IMR-90 (cell line): ENCODE measurements at places on chromosomes 4 and X. TPM values are rescaled to one million over a fixed set of nuclear protein-coding genes. Genes with fewer than 3 reads are reported as not detected.

DNA sequence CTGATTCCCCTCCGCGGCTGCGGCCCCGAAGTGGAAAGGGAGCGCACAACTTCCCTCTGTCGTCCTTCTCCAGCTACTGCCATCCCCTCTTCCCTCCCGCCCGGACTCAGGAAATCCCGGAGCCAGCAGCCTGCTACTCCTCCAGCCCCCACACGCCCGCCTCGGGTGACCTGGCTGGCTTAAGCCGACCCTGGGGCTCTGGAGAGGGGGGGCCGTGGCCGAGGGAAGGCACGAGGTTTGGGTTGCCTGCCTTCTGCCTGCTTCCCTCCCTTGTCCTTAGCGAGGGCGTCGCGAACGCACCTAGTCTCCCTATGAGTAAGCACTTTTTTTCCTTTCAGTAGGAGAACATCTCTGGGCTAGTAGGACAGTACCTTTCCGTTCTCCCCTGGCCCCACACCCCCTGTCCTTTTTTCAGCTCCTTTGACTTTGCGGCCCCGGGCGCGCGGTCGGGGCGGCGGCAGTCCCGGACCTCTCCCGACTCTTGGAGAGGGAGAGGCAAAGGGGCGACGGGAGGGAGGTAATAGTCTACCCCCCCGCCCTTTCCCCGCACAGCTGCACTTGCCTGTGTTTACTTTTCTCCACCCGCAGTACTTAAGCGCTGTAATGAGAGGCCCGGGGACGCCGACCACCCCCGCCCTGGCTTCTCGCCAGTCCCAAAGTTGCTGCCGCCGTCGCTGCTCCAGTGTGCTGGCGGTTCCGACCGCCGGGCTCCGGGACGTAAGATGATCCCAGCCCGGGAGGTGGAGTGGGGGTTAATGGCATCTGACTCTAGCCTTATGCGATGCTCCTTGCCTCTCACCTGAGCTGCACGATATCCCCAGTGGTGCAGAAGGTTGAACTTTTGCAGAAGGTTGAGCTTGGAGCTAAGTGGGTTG lies 868 bp downstream of the PLS3 start:
- H3K4me3 ChIP-seq = peak overlapping the region; percentile 99
- peaks cover 3% of the 10 kb centered on the region for H3K4me1 ChIP-seq
- H3K27ac ChIP-seq = peak overlapping the region; percentile 99
- DNase-seq = peak; percentile 35
- peaks cover 2% of the 10 kb centered on the region; the same call in 1 of the 2 replicates for H3K27me3 ChIP-seq
- H3K36me3 ChIP-seq = no peaks in the 10 kb centered on the region

DNA sequence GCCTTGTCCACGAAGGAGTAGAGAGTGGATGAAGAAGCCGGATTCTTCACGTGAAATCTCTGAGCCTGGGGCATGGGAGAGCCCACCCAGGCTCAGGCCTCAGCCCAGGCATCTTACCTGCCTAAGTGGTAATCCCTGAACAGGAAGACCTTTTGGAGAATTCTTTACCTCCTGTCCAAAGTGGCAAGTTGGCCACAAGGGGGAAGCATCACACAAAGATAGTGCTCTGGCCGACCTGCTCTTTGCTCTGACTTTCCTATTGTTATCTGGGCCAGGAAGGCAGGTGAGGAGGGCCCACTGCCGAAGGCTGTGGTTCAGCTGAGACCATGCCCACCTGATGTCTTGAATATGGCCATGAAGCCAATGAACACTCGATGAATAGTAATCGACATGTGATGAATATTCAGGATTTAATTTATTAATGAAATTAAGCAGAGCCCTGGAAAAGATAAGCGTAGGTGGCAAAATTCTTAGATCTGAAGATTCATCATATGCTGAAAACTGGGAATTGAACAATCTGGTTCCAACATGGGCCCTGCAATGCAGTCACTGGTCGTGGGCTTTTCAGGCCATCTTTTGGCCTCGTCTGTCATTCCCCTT lies 93.8 kb downstream of the PDGFRA start:
- DNase-seq = peak; percentile 59
- H3K27me3 ChIP-seq = no peaks in the 10 kb centered on the region
- no peak overlapping the region for H3K27ac ChIP-seq

DNA sequence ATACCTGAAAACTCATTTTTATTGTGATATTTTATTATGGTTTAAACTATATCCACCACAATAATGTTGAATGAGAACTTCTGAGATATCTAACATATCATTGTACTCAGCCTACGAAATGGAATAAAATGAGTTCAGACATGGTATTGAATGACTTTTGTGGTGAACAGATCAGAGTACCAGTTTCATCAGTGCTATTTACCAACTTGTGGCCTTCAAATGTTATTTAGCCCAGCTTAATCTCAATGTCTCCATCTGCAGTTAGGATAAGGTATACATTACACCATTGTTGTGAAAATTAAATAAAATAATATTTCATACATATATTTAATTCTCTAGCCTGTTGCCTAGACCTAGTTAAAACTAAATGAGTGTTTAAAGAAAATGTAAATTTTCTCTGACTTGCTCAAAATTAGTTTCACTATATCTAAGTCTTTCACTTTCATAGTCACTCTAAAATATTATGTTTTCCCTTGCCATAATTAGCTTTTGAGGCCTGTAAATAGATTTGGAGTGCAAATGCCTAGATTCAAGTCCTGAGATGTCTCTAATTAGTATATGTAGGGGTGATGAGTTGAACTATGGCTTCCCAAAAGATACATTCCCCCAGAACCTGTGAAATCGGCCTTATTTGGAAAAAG lies 594.2 kb downstream of the STPG2 start:
- no peak overlapping the region for H3K27ac ChIP-seq
- H3K4me1 ChIP-seq = no peaks in the 10 kb centered on the region
- no peak for DNase-seq
- H3K4me3 ChIP-seq = no peak overlapping the region

Gene NKX3-2
- total RNA-seq = under 0.01 TPM in 1 of 2 replicates, not detected in the other
